ENCODE measurements at places on chromosomes 13 and 19. TPM values are rescaled to one million over a fixed set of nuclear protein-coding genes. Genes with fewer than 3 reads are reported as not detected.

GRCh38 chr19:47766670-47767069 is 11.8 kb upstream of the SELENOW start:
- no peak for DNase-seq

- no peak for DNase-seq
Measured at GRCh38 chr13:99481366-99481765, 19.9 kb upstream of the TM9SF2 start.

Gene TUBA3C
- not detected for polyA plus RNA-seq

Gene SIGLEC5
- not detected for polyA plus RNA-seq

DNA sequence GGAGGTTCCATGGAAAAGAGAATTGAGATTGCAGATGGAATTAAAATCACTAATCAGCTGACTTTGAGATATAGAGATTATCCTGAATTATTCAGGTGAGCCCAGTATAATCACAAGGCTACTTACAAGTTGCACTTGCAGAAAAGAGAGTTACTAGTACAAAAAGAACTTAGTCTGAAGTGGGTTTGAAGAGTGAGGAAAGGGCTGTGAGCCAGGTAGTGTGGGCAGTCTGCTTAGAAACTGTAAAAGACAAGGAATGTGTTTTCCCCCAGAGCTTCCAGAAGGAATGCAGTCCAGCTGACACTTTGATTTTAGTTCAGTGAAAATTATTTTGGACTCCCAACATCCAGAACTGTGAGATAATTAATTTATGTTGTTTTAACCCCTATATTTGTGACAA is 285.4 kb upstream of the GPC6 start:
- no peak for DNase-seq

- DNase-seq, result no peak
Measured at GRCh38 chr13:32968316-32968715, 47.9 kb upstream of the KL start.

Gene PSG1
- polyA plus RNA-seq, result 14.4 TPM

Data from BJ (cell line).